MG63 (cell line): ENCODE measurements at places on chromosomes 6 and 20. TPM values are rescaled to one million over a fixed set of nuclear protein-coding genes. Genes with fewer than 3 reads are reported as not detected.
A peak's percentile ranks its signal among the peaks of the same experiment; 100 is the strongest.

DNA sequence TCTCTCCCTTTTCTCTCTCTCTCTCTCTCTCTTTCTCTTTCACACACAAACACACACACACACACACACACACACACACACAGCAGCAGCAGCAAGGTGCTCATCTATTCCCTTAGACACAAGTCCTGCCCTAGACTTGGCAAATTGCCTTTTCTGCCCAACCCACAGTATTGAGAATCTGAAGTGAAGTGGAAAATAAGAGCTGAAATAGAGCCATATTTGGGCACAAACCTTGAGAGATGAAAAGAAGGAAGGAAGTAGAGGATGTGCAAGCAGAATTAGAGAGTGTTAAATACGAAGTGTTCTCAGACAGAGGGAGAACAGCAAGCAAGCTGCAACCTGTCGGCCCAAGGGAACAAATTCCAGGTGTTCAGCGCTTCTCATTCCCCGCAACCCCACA is 557.5 kb upstream of the NOX3 start:
- DNase-seq, result no peak

FNDC1 gene
- 0.05 TPM in 1 of 2 replicates, not detected in the other for total RNA-seq

- DNase-seq, result no peak
These were observed 98.4 kb downstream of the FOXC1 start for GRCh38 chr6:1708122-1708521.

LST1 gene
- not detected in 2 replicates for total RNA-seq

GRCh38 chr6:8860671-8861070 is 425.3 kb upstream of the SLC35B3 start:
- no peak for DNase-seq

GLP1R gene
- total RNA-seq, result not detected in 2 replicates

DCDC2 gene
- total RNA-seq, result not detected in 2 replicates

SLC35D3 gene
- not detected in 2 replicates for total RNA-seq

ESF1 gene
- total RNA-seq, result 5.9 and 21.6 TPM in 2 replicates

GRCh38 chr20:12821249-12821648 is 187.5 kb upstream of the SPTLC3 start:
- no peak for DNase-seq

C20orf144 gene
- total RNA-seq, result not detected in 2 replicates

DNA sequence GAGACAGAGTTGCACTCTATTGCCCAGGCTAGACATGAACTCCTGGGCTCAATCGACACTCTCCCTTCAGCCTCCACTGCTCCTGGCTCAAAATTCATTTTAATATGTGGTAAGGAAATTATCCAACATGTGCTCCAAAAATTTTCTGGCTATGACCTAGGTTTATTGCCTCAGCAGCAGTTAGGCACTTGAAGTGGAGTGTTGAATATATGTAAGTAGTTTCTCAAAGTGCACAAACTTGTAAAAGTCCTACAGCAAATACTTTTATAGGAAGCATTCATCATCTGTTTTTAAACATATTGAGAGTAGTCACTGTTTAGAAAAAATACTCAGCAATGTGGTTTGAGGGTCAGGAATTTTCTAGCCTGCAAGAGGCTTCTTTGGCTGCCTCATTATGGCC is 13.2 kb downstream of the FILIP1 start:
- DNase-seq, result no peak

AGER gene
- 1.4 TPM in 1 of 2 replicates, not detected in the other for total RNA-seq

- no peak for DNase-seq
These were observed 102.3 kb downstream of the HIVEP2 start for GRCh38 chr6:142842418-142843261.

DNA sequence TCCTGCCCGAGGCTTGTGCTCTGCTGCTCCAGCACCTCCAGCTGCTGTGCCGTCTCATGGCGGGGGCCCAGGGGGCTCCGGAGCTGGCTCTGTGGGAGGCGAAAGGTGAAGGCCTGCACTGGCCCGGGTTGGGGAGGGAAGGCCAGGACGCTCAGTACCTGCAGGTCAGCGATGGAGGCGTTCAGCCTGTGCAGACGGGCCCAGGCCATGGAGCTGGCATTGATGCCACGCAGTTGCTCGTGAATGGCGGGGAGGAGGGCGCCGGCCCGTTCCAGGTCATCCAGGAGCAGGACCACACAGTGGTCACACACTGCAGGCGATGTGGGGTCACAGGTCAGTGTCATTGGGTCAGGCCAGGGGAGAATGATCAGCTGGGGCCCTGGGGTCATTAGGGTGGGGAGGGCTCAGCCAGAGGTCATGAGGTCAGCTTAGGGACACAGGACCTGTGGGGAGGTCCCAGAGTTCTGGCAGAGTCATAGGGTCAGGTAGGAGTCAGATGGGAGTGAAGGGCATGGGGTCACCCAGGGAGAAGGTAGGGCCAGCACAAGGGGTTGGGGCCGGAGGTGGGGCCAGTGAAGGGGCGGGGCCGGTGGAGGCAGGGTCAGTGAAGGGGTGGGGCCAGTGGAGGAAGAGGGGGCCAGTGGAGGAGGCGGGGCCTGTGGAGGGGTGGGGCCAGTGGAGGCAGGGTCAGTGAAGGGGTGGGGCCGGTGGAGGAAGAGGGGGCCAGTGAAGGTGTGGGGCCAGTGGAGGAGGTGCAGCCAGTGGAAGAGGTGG is 18.0 kb downstream of the ADRM1 start:
- DNase-seq, result peak; percentile 47

- DNase-seq, result no peak
These were observed 92.8 kb downstream of the ARID1B start for GRCh38 chr6:156869980-156870398.

MYH7B gene
- total RNA-seq, result not detected in 2 replicates

GRCh38 chr6:3884007-3884745 is 35.0 kb downstream of the FAM50B start:
- DNase-seq, result no peak

DNA sequence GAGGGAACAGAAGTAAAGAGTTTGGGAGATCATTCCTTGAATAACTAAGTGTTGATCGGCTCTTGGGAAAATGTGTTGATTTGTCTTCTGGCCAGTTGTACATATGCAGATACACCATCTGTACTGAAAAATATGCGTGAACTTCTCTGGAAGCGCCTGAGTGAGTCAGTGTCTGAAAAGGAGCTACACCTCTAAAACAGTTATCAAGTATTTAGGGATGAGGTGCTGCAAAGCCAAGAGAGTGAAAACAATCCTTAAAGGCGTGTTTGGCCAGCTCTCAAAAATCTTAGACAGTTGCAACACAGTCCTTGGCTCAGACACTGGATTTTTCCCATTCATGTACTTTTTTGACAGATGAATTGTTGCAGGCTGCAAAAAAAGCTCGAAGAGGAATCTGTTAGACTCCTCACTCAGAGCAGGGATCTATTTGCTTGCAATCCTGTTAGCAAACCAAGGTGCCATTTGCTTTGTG is 61.3 kb downstream of the BMP6 start:
- DNase-seq, result peak; percentile 43

BEND3 gene
- total RNA-seq, result 2.2 and 5.9 TPM in 2 replicates

DNA sequence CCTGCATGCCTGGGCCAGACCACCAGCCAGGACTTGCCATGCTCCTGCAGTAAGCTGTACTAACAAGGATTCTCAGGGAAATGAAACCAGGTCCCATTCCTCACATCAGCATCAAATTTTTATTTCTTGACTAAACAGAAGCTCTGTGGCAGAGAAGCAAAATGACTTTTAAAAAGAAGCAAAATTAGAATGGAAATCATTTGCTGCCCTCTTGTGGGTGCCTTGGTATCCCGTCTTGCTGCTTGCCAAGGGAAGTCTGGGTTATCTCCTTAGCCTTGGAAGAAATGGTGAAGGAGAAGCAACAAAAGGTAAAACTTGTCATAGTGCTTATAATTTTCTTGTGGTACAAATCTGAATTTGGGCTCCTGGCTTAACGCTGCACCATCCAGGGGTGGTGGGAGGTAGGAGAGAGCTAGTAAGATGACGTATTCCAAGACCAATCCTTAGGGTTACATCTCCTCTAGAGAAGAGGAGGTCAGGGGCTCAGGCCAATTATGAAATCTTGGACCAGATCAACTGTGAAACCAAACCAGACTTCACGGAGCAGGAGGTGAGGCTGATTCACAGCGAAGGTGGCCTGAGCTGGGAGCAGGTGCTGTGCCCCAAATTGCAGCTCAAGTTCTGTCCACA is 107.5 kb downstream of the FAXC start:
- DNase-seq, result no peak

- DNase-seq, result no peak
These were observed 680 bp upstream of the MTCH1 start for GRCh38 chr6:36986704-36987047.

DNA sequence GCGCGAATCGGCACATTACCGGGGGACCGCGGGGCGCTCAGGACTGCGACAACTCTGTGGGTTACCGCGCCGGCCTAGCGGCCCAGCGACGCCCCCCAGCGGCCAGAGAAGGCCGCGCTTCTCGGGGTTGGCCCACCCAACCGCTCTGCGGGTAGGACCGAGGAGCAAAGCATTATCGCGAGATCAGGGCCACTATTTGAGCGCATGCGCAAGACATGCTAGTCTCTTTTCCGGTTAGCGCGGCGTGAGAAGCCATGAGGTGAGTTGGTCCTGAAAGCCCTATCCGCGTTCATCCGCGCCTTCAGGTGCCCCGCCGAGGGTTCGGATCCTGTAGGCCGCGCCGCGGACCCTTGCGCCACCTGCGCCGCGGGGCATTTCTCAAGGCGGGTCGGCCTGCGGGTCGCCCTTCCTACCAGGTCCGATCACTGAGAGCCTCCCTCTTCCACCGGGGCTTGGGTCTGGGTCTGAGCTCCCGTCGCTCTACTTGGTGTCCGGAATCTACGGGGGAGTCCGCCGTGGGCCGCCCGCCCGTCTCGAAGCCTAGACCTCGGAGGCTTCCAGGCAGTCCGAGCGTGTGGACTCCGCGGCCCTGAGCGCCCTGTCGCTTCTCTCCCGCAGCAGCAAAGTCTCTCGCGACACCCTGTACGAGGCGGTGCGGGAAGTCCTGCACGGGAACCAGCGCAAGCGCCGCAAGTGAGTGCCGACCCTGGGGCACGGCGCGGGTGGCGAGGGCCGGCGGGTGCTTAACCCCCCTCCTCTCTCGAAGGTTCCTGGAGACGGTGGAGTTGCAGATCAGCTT is at the start of gene RPL10A:
Gene RPL10A, plus strand, starts transcription at position 221 of the 799 bp plus-strand sequence. Its CDS starts 34 bp downstream, at position 255.
- peak; percentile 92 for DNase-seq

DNA sequence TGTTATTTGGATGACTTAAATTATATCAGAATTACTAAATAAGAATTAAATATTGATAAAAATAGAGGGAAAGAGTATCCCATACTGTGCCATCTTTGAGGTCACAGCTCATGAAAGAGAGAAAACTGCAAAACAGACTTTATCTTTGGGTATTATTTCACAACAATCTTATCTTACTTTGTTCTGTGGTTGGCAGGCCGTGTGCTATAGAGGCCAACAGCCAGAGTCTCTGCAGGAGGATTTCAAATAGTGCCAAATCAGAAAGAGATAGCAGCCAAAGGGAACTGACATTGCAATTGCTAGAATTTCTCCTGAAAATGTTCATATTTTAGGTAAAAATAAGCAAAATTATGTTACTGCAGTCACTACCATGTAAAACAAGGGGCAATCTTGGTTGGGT is 354.2 kb downstream of the GRIK2 start:
- DNase-seq, result no peak

TP53TG5 gene
- not detected in 2 replicates for total RNA-seq
